ENCODE measurements at places on chromosomes 4 and X.

GRCh38 chr4:53011259-53011905, 149.3 kb downstream of the RASL11B start:
- no peak for DNase-seq

DNA sequence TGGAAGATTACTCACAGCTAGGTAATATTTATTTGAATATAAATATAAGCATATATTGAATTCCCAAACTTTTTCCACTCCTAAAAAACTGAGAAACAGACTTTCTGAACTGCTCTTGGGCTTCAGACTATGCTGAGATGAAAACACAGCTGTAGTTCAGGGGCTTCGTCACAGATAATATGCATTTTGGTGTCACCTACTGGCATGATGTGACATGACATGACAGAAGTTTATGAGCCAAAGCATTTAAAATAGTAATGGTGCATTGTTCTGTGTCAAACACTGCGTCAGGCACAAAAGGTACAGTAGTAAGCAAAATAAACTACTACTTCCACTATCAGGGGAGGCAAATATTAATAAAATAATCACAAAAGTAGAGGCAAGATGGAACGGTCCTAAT, 171.3 kb downstream of the BTC start:
- DNase-seq = no peak

DNA sequence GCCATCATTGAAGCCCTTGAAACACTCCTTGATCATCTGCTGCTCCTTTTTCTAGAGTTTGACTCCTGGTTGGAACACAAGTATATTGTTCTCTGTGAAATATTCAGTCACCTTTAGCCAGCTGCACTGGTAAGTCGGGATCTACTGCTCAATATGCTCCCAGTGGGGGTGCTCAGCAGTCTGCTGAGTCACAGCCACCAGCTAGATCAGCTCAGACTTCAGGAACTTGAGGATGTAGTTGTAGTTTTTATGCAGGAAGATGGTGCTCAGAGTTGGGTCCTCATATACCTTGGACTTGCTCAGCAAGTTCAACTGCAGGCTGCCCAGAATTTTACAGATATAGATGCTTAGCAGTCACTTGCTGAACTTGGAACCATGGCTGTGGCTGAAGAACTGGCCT, 202.5 kb upstream of the RPL34 start:
- DNase-seq = no peak

DNA sequence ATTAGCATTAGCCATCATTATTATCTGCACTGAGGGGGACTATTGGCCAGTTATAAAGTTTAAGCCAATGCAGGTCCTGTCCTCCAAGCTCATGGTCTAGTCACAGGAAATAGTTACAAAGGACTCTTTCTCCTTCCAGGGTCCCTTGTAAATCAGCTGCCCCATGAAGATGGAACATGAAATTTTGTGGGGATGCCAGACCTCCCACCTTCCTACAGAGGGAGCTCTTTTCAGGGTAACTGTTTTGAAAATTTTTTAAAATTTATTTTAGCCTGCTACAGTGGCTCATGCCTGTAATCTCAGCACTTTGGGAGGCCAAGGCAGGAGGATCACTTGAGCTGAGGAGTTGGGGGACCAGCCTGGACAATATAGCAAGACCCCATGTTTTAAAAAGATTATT, 124.4 kb upstream of the SLC34A2 start:
- DNase-seq = no peak

DNA sequence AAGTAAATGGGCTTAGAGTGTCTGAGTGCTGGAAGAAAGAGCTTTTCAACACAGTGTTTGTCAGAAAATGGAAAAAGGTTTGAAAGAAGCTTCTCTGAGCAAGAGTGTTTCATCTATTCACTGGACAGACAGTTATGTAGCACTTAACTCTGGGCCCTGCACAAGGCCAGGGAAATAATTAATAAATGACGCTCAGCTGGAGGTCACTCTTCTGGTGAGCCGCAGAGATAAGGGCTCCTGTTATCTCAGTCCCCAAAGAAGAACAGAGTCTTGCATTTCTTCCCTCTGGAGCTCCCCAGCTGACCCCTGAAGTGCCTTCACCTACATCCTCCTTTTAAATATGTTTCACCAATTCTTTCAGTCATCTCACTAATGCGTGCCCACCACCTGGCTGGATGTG, 90.4 kb downstream of the SLC16A2 start:
- DNase-seq = no peak

GRCh38 chr4:41258783-41259182, 2.1 kb downstream of the UCHL1 start:
- no peak for DNase-seq

DNA sequence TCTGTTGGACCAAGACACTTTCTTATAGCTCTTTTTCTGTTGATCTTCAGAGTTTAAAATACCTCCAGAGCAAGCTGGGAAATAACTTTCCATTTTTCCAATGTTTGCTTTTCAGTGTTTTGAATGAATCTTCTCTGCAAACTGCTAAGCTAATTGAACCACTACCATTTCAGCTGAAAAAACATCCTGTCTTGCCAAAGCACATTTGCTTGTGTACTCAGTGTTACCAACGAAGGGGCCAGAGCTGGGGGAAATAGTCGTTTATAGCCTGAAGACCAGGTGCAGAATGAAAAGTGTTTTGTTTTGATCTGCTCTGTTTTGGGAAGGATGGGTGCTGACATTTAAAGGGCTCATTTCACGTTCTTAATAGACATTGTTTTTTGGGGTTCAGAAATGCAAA, 88.4 kb upstream of the CLNK start:
- DNase-seq = no peak

GRCh38 chr4:140743194-140743931, 12.8 kb downstream of the TBC1D9 start:
- DNase-seq = no peak

GRCh38 chr4:154292589-154292988, 199.0 kb downstream of the DCHS2 start:
- no peak for DNase-seq
